Progenitor cell of endocrine pancreas (in vitro differentiated cells): ENCODE measurements at places on chromosomes 5 and 9. TPM values are rescaled to one million over a fixed set of nuclear protein-coding genes. Genes with fewer than 3 reads are reported as not detected.

The CARD6 gene
- 0.74 and 1.1 TPM in 2 replicates for total RNA-seq

The GMCL2 gene
- total RNA-seq = not detected in 2 replicates

The SLC34A3 gene
- total RNA-seq = 0.26 and 0.27 TPM in 2 replicates

The PCDHB14 gene
- 7.9 and 8.0 TPM in 2 replicates for total RNA-seq

The CCDC187 gene
- total RNA-seq = 1.2 and 1.4 TPM in 2 replicates

The SLC4A9 gene
- 0.31 and 0.58 TPM in 2 replicates for total RNA-seq

The TRIM36 gene
- total RNA-seq = 5.3 and 9.4 TPM in 2 replicates

The PARP8 gene
- total RNA-seq = 24.1 and 26.7 TPM in 2 replicates

The CCDC180 gene
- 12.5 and 12.7 TPM in 2 replicates for total RNA-seq

The NIPAL4 gene
- total RNA-seq = not detected in 2 replicates

The JAKMIP2 gene
- total RNA-seq = 5.0 and 6.0 TPM in 2 replicates

The OR1N1 gene
- total RNA-seq = not detected in 2 replicates

The GPX8 gene
- total RNA-seq = 38.8 and 40.0 TPM in 2 replicates

The MCTP1 gene
- 1.7 and 2.1 TPM in 2 replicates for total RNA-seq

The HTR1A gene
- total RNA-seq = not detected in 2 replicates

The ADAMTS16 gene
- total RNA-seq = 33.1 and 40.7 TPM in 2 replicates

The DRD1 gene
- not detected in 2 replicates for total RNA-seq

The ZNF367 gene
- total RNA-seq = 5.3 and 5.7 TPM in 2 replicates

The PCDHA4 gene
- total RNA-seq = 27.8 and 28.6 TPM in 2 replicates

The TXNDC8 gene
- total RNA-seq = not detected in 2 replicates

The GABRP gene
- total RNA-seq = 3.1 and 5.1 TPM in 2 replicates

The PCDHGB3 gene
- 0.60 and 0.73 TPM in 2 replicates for total RNA-seq

The FNIP1 gene
- 28.8 and 28.9 TPM in 2 replicates for total RNA-seq

The CCDC69 gene
- 3.6 and 4.6 TPM in 2 replicates for total RNA-seq

The GRXCR2 gene
- not detected in 2 replicates for total RNA-seq

The CTNNAL1 gene
- 42.8 and 47.8 TPM in 2 replicates for total RNA-seq

The PCDHA6 gene
- 12.5 and 13.2 TPM in 2 replicates for total RNA-seq

The ENTPD2 gene
- 0.19 and 0.51 TPM in 2 replicates for total RNA-seq

The GZMA gene
- not detected in 2 replicates for total RNA-seq

The N4BP3 gene
- total RNA-seq = 1.9 and 2.4 TPM in 2 replicates

The CCNJL gene
- total RNA-seq = 23.1 and 29.0 TPM in 2 replicates

The TTC23L gene
- total RNA-seq = 2.8 and 2.9 TPM in 2 replicates

The FOXD4 gene
- 0.50 and 0.58 TPM in 2 replicates for total RNA-seq

The HSPB3 gene
- not detected in 2 replicates for total RNA-seq

The EGFLAM gene
- 0.18 and 0.69 TPM in 2 replicates for total RNA-seq

The ZNF483 gene
- 20.3 and 21.7 TPM in 2 replicates for total RNA-seq

The ZNF879 gene
- 7.9 and 10.3 TPM in 2 replicates for total RNA-seq

The SPINK13 gene
- total RNA-seq = not detected in 2 replicates

The SHOC1 gene
- not detected in 2 replicates for total RNA-seq

The SWI5 gene
- total RNA-seq = 18.8 and 20.7 TPM in 2 replicates

The MARVELD2 gene
- 67.0 and 71.6 TPM in 2 replicates for total RNA-seq

The SLCO6A1 gene
- total RNA-seq = 2.0 and 4.9 TPM in 2 replicates

The PITX1 gene
- 12.5 and 16.2 TPM in 2 replicates for total RNA-seq

The CDC25C gene
- total RNA-seq = 10.6 and 11.5 TPM in 2 replicates

The RASGEF1C gene
- 0.51 and 1.3 TPM in 2 replicates for total RNA-seq

The SPATA31D4 gene
- not detected in 2 replicates for total RNA-seq

The PCDHA8 gene
- 4.9 and 5.1 TPM in 2 replicates for total RNA-seq

The GLRA1 gene
- total RNA-seq = not detected in 2 replicates

The IFNA4 gene
- not detected in 2 replicates for total RNA-seq

The BRINP1 gene
- total RNA-seq = 0.79 and 1.1 TPM in 2 replicates

The CD274 gene
- 0.29 and 0.55 TPM in 2 replicates for total RNA-seq

The PDE8B gene
- 2.6 and 4.0 TPM in 2 replicates for total RNA-seq
